Caco-2 (cell line): ENCODE measurements at places on chromosomes 2 and 18. TPM values are rescaled to one million over a fixed set of nuclear protein-coding genes. Genes with fewer than 3 reads are reported as not detected.

DNA sequence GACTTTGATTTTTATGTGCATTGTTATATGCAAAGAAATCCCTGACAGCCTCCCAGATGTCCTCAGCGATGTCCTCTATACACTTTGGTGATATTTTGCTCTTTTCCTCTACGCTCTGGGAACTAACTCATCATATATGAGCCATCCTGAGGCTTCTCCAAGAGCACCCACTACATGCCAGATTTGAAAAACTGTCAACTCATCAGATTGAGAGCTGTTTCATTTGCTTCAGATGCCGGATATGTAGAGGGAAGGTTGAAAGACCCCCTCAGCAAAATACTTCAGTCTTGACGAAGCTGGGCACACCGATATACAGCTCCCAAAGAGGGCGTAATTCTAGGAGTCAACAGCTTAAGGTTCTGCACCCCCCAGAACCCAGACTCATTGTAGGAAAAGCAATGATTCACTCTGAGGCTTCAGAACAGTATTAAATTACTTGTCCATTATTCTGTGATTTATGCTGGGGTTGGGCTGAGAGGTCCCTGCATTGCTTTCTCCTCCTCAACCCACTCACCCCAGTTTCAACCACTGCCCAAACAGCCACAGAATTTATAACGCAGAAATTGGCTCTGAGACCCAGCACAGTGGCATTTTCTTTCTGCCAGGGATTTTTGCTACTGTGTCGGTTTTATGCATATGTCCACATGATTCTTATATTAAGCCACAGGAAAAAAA is 341.8 kb downstream of the ALK start:
- H3K4me1 ChIP-seq: no peaks in the 10 kb centered on the region
- H3K27ac ChIP-seq: no peak overlapping the region
- no peak overlapping the region for H3K4me3 ChIP-seq
- H3K36me3 ChIP-seq: no peaks in the 10 kb centered on the region

- no peaks in the 10 kb centered on the region for H3K27me3 ChIP-seq
- no peak for DNase-seq
- no peaks in the 10 kb centered on the region for H3K4me1 ChIP-seq
- no peaks in the 10 kb centered on the region for H3K36me3 ChIP-seq
- H3K4me3 ChIP-seq: no peak overlapping the region
- H3K27ac ChIP-seq: no peak overlapping the region
These were observed 799.0 kb downstream of the DCDC2C start for GRCh38 chr2:4502230-4502843.

GRCh38 chr2:1518867-1519530 is 105.7 kb downstream of the TPO start:
- no peaks in the 10 kb centered on the region for H3K36me3 ChIP-seq
- no peak overlapping the region for H3K27ac ChIP-seq
- H3K27me3 ChIP-seq: no peaks in the 10 kb centered on the region
- H3K4me3 ChIP-seq: no peak overlapping the region

Gene VWA3B
- not detected in 2 replicates for total RNA-seq

Gene UBE2F
- total RNA-seq: 33.9 and 38.9 TPM in 2 replicates

DNA sequence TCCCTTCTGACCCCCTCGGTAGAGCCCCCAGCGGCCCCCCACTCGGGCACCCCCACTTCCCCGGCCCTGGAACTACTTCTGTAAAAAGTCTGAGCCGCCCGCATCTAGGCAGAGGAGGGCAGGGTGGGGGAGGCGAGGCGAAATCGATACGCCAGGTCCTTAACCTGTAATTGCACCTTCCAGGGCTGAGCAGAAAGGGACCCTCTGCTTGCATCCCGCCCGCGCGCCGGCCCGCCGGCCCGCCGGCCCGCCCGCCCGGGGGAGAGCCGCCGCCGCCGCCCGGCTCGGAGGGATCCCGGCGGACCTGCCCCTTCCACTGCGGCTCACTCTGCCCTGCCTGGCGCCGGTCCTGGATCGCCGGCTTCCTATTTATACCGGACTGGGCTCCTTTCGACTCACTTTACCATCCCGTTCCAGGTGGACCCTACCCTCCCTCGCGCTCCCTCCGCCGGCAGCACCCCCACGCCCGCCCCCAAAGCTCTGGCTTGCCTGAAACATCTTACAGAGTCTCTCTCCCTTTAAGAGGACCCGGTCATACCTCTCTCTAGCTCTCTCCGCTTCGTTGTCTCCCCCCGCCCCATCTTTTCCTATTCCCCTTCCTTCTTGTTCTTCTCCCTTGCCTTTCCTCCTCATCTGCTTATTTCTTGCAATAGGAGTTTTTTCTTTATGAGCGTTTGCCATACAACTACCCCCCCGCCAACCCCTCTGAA is 797 bp downstream of the KLHL14 start:
- no peak for DNase-seq
- no peaks in the 10 kb centered on the region for H3K36me3 ChIP-seq
- no peaks in the 10 kb centered on the region; the same call in 1 of the 2 replicates for H3K27me3 ChIP-seq
- no peaks in the 10 kb centered on the region for H3K4me1 ChIP-seq

DNA sequence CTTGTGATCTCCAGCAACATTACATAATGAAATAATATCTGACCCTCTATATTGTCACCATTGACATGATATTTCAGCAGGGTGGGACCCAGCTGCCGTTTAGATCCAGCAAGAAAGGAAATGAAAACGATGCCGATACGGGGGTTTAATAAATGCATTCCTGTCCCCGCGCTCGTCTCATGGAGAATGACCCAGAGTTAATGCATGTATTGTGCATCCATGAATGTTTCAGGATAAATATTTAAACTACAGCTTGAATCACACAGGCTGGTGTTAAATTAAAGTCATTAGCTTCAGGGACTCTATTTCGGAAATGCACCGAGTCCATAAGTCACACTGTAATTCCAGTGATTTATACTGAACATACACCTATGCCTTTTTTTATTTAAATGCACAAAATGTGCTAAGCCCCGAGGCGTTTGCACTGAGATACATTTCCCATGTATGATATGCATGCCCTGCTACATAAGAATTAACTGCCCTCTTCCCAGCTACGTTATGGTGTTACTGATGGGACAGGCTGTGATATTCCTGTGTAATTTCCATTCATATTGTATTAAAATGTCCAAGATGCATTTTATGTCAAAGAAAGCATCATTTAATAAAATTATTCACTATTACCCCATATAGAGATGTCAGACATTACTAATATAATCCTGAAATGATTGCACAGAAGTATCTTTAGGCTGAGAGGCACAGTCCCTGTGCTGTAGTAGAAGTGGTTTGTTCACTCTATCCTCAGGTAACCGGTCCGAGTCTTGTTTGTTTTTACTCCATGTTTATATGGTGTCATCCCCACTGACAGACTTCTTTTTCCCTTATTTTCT is 109.3 kb upstream of the ZNF516 start:
- no peak overlapping the region for H3K27ac ChIP-seq
- no peak for DNase-seq
- no peaks in the 10 kb centered on the region for H3K27me3 ChIP-seq
- no peaks in the 10 kb centered on the region for H3K4me1 ChIP-seq

Gene IKZF2
- total RNA-seq: 13.3 and 14.2 TPM in 2 replicates

- no peaks in the 10 kb centered on the region for H3K4me1 ChIP-seq
- no peaks in the 10 kb centered on the region for H3K27me3 ChIP-seq
- H3K36me3 ChIP-seq: no peaks in the 10 kb centered on the region
- no peak overlapping the region for H3K27ac ChIP-seq
- no peak for DNase-seq
These were observed 79.3 kb downstream of the SDC1 start for GRCh38 chr2:20145497-20146193.

Gene NEU2
- total RNA-seq: not detected in 2 replicates
